ENCODE measurements at places on chromosomes 11 and 22.

DNA sequence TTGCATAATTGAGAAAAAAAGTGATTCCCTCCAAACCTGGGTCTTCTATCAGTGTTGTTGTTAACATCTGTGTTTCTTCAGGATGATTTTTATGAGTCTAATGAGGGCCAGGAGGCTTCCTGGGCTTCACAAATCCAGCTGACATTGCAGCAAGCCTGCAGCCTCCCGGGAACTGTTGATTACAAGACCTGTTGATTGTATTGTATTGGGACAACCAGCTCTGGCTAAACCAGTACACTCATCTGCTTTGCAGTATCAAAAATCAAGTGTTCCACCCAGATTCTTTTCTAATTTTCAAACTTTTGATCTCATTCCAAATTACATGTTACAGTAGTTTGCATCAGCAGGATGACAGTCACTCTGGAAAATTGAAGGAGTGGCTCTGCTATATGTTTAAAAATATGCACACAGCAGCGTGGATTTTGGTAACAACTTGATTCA lies 16.1 kb upstream of the PRSS23 start:
- no peak for DNase-seq

GRCh38 chr22:23119494-23120414 lies 22.0 kb downstream of the RSPH14 start:
- no peak for DNase-seq

DNA sequence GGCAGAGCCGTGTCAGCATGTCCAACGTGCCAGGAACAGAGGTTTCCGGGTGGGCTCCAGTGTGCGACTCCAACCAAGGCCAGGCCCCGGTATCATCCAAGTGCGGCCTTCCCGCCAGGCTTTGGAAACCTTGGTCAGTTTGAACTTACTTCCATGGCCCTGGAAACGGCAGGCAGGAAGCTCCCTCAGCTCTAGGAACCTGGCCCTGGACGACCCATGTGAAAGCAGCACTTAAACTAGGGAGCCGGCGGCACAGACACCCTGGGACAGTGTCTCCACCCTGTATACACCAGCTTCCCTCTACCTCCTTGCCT lies 65.2 kb downstream of the MYH9 start:
- DNase-seq, result no peak

- DNase-seq, result peak; percentile 32
These were observed 7.6 kb downstream of the CLDN5 start for GRCh38 chr22:19516378-19517170.

DNA sequence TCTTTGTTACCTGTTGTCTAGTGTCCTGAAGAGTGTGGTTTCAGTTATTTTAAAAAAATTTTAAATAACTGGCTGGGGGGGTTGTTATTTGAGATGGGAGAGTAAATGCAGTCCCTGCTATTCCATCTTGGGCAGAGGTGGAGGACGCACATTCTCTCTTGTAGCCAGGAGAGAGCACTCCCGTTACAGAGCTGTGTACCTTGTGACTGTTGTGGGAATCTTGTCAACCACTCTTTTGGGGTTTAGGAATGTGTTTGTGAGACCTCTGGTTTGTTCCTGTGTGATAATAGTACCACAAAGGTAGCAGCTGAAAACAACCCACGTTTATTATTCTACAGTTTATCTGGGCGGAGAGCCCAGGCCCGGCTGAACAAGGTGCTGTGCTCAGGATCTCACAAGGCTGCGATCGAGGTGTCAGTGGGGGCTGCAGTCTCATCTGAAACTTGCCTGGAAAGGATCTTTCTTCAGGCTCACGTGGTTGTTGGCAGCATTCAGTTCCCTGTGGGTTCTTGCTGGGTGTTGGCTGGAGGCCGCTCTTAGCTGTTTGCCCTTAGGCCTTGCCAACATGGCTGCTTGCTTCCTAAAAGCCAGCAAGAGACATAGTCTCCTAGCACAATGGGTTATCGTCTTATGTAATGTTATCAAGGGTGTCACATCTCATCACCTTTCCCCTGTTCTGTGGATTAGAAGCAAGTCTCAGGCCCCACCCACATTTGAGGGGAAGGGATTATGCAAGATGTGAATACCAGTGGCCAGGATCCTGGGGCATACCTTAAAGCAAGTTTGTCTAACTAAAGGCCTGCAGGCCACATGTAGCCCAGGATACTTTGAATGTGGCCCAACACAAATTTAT lies 20.6 kb downstream of the IGHMBP2 start:
- peak; percentile 84 for DNase-seq

DNA sequence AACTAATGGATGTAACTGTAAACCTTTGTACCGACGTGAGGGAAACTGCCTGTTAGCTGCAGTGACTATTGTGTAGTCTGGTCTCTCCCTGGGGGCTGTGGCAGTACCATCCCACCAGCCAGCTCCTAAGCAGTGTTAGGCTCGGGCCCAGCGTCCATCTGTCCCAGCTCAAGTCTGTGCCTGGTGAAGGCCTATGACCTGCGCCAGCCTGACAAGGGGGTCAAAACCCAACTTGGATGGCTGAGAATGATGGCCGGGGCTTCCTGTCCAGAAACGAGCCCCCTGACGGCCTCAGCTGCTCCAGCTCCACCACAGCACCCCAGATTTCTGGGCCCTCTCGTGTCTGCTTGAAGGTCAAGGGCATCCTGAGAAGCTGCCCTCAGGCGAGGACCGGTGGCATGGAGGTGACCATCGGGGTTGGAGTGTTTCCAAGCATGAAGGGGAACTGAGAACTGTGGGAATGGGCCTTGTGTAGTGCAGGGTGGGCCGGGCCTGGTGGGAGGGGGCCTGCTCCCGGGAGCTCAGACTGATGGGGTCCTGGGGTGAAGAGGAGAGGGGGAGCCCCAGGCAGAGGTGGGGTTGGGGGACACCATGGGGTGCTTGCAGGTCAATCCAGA lies 14.3 kb upstream of the SPI1 start:
- peak; percentile 32 for DNase-seq

- DNase-seq, result no peak
These were observed 14.7 kb upstream of the SULT4A1 start for GRCh38 chr22:43876866-43877509.

DNA sequence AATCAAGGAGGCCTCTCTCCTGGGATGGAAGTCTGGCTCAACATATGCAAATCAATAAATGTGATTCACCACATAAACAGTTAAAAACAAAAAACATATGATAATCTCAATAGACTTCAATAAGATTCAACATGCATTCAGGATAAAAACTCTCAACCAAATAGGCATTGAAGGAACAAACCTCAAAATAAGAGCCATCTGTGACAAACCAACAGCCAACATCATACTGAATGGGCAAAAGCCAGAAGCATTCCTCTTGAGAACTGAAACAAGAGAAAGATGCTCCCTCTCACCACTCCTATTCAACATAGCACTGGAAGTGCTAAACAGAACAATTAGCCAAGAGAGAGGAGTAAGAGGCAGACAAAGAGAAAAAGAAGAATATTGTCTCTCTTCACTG lies 54.0 kb upstream of the SEZ6L start:
- no peak for DNase-seq

DNA sequence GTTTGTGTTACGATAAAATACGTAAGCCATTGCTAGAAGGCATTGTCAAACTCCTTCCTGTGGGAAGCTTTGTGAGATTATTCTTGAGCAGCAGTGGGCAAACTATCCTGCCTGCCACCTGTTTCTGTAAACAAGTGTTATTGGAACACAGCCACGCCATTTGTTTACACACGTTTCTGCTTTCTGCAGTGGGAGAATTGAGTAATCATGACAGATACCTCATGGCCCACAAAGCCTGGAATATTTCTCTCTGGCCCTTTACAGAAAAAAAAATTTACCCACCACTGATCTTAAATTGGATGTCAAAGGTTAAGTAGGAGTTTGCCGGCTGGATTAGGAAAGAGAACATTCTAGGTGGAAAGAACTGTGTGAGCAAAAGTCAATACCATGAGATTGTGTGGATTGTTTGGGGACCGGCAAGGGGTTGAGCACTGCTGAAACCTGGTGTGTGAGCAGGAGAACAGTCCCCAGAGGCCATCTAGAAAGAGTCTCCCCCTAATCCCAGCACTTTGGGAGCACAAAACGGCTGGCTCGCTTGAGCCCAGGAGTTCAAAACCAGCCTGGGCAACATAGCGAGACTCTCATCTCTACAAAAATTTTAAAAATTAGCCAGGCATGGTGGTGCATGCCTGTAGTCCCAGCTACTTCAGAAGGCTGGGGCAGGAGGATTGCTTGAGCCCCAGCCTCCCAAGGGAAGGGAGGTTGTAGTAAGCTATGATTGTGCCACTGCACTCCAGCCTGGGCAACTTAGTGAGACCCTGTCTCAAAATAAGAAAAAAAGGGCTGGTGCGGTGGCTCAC lies 6.0 kb upstream of the PLA2G6 start:
- DNase-seq, result no peak

- no peak for DNase-seq
These were observed 5.6 kb downstream of the AP1B1 start for GRCh38 chr22:29382580-29383302.

DNA sequence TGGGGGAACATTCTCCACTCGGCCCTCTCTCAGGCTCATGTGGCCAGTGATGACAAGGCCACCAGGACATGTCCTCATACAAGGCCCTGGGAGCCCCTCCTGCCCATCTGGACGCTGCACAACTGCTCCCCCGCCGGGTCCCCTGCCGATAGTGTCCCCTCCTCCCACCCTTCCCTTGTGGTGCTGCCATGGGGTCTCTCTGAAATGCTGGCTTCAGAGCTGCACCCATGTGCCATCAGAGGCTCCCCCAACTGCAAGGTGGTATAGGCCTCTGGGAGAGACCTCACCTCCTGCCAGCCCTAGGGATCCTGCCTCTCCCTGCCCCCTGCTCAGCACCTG lies 113.0 kb downstream of the KCNQ1OT1 start:
- DNase-seq, result peak; percentile 56

DNA sequence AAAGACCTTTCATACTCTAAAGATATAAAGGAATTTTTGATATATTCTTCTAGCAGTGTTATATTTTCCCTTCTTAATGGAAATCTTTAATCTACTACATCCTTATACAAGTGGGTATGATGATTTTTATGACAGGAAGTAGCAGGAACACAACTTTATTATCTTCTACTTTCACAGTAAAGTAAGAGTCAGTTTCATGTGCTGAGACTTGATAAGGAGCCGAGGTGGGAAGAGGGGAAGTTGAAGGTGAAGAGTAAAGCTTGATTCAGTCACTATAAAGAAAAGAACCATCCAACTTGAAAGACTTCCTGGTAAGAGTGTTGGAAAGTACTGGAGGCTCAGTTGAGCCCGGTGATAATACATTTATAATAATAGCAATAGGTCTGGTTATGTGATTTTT lies 82.1 kb upstream of the PTH start:
- DNase-seq, result no peak

GRCh38 chr11:129998107-129998506 lies 4.5 kb downstream of the PRDM10 start:
- DNase-seq, result no peak

DNA sequence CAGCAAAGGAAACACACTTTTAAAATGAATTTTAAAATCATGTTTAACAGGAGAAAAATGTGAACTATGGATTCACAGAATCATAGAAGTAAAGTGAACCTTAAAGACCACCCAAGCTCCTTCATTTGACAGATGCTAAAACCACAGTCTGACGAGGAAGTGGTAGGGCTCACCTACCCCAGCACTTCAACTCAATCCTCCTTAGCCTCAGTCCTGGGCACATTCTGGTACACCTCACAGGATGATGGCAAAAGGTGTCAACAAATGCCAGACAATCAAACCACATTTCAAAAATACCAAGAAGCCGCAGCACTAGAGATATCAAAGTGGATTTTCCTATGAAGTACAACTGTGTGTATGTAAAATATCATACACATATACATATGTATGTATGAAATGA lies 43.1 kb downstream of the PITPNB start:
- DNase-seq, result no peak

DNA sequence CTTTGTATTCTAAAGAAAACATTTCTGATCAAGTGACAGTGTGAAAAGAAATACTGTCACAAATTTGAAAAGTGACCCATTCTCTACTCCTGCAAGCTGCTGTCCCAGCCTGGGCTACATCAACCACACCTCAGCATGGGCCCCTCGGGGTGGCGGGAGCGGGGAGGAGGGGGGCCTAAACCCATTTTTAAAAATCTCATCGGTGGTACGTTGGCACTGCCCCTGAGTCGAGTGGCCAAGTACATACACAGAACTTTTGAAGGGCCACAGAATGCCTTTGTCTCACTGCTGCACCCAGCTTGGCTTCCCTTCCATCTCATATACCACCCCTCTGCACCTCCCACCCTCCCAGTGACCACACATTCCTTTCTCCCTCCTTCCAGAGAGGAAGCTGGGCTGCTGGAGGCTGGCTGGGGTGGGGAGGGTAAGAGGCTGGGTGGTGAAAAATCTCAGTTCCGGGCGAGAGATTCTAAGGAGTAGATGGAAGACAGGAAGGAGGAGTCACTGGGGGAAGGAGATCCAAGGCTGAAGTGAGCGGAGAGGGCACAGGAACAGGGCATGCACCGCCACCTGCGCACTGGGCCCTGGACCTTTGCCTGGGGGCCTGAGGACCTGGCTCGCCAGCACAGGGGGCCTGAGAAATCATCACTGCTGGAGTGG lies 21.1 kb downstream of the FXYD6 start:
- DNase-seq, result no peak

- DNase-seq, result no peak
These were observed 10.0 kb upstream of the CD5 start for GRCh38 chr11:61092280-61092766.

- no peak for DNase-seq
These were observed 6.1 kb downstream of the FADS3 start for GRCh38 chr11:61885166-61885778.

- no peak for DNase-seq
These were observed 7.9 kb downstream of the LGALS2 start for GRCh38 chr22:37571992-37572373.

- DNase-seq, result no peak
These were observed 198.5 kb upstream of the NCAM1 start for GRCh38 chr11:112762707-112763090.

DNA sequence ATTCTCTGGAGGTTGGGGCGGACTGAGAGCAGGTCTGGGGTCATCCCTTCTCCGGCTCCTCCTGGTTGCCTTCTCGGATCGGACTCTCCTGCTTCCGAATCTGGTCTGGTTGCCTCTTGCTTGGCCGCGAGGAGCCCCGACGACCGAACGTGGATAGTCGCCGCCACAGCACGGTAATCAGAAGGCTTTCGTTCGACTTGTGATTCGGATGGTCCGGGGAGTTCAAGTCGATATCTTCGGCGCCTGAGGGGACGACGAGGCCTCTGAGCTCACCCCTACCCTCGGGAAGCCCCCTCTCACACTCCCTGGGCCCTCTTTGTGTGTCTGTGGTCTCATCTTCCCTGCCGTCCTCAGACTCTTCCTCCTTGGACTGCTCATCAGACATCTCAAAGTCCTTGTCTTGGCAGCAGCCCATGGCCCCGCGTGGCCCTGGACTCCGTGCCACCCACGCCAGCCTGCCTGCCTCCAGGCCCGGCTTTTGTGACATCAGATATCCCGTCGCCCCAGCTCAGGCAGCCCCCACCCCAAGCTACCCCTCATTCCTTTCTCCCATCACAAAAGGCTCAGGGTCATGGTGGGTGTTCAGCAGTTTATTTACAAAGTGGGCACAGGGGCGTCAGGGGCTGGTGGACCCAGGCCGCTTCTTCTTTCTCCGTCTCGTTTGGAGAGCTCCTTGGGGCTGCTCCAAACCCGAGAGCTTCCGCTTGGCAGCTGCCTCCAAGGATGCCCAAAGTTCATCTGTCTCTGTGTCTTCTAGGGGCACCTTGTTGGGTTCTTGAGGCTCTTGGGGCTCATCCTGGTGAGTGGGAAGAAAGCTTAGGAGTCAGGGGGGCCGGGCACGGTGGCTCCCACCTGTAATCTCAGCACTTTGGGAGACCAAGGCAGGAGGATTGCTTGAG lies at the start of gene TEX54:
Gene TEX54, minus strand, starts transcription at position 506 of the 899 bp plus-strand sequence.
- DNase-seq, result peak; percentile 80

Measured in tibial artery (tissue), 4 donors.